ENCODE measurements at places on chromosomes 4 and X. TPM values are rescaled to one million over a fixed set of nuclear protein-coding genes. Genes with fewer than 3 reads are reported as not detected.

GRCh38 chr4:62004881-62005280 is 804.8 kb downstream of the ADGRL3 start:
- DNase-seq, result no peak

- no peak for DNase-seq
These were observed 24.2 kb downstream of the ATP5ME start for GRCh38 chr4:649751-650310.

The RPGR gene
- 15.1 TPM for total RNA-seq

The AKAP4 gene
- not detected for total RNA-seq

DNA sequence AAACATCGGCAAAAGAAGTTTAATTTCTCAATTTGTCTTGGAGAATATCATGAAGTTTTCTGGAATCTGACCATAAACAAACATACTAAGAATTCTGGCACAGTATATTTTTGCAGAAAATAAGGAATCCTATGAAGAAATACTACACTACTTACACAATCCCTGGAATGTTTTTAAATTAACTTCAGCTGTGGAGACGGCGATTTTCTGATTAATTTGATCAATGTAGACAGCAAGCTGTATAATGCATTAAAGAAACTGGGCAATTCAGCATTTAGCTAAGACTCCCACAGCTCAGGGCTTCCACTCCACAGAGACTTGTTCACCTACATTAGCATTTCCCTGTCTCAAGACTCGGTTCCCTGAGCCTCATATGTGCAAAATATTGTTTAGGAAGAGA is 12.2 kb downstream of the EGFL6 start:
- no peak for DNase-seq

DNA sequence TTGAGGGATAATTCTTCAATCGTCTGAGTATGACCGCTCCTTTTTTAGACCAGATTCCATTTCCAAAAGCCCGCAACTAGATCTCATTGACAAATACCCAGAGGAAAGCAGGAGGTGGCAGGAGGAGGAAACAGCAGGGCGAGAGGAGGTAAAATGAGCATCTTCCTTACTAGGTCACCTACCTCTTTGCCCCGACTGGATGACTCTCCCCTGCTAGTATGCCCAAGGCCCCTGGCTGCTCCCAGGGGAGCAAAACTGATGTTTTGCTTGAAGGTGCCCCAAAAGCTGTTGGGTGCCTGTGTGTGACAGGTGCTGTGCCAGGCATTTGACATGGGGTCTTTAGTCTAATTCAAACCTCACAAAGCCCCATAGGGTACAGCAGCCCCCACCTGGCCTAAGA is 48.9 kb downstream of the C4orf50 start:
- DNase-seq, result no peak

DNA sequence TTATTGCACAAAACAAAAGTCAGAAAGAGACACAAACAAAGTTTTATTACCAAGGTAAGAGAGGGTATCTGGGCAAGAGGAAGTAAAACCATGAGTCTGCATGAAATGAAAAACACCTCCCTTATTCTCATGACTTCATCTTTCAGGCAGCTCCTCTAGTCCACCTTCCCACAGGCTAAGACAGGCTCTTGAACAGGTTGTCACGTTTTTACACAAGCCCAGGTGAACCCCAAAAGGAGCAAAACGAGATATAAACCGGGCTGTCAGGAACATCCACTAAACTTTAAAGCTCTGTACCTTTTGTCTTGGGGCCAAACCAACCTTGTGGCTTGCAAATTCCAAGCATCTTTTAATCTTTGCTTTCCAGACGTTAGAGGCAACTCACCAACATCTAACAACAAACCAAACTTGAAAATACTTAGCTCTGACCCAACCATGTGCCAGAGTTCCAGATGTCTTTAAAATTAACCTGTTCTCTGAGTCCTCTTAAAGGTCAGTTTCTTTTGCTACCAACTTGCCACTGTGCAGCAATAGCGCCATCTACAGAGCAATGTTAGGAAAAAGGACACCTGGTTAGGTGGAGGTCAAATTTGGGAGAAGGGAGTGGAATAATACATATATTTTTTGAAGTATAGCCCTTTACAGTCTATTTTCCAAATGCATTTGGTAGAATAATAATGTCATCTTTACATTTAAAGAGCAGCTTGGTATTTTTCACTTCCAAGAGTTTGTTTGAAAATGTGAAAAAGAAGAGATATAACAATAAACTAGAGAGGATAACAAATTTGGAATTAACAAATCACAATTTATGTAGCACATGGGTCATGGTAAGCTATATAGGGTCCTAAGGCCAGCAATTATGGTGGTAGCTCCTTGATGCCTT is 73.1 kb downstream of the QRFPR start:
- DNase-seq, result peak; percentile 73

The CACNA1F gene
- not detected for total RNA-seq

The PDE5A gene
- total RNA-seq, result 1.2 TPM

The SLIT2 gene
- total RNA-seq, result 70.6 TPM

The ATG4A gene
- 4.8 TPM for total RNA-seq

- no peak for DNase-seq
These were observed 220.7 kb downstream of the CAMK2D start for GRCh38 chr4:113540859-113541258.

DNA sequence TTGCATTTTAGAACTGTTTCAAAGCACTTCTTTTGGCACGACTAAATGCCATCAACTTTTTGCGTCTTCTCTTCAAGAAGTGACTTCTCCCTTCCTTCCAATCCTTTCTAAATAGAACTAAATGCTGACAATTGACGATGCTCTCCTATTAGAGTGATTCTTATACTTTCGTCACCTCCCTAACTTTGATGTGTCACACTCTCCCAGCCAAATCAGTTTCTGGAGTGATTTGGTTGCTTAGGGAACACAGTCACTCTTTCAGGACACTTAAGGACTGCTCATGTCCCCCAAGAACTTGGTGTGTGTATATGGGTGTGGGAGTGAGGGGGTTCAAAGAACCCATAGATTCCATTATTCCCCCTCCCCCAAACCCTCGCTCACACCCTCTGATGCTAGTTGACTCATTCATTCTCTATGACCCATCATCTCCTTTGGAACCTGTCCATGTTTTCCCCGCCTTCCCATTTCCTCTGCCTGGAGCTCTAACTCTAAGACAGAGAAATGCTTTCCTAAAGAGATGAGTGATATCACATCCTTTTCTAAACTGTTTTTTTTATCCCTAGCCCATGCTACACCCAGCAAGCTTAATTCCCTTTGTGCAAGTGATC is 26.8 kb upstream of the AREG start:
- DNase-seq, result peak; percentile 28

The PLAC1 gene
- 0.87 TPM for total RNA-seq

DNA sequence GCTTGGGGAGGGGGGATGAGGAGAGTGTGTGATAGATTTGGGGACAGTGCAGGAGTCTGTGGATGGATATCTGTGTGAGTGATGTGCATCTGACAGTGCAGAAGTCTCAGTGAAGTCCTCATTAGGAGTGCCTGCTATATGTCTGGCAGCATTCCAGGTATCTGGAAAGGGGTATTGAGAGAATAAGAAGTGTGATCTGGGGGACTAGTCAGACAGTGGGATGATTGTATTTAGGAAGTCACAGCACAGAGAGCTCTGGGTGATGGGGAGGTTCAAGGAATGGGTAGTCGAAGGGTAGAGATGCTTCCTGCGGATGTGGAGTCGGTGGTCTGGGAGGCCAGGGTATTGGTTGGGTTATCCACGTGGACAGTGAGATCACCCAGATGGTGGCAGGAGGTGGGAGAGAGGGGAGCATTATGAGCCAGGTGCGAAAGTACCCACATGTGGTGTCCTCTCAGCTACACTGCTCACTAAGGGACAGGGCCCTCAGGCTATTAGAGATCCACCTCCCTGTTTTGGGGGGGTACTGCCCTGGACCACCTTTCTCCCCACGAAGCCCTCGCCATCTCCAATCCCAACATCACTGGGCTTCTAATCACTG is 9.8 kb downstream of the MAGED2 start:
- no peak for DNase-seq

DNA sequence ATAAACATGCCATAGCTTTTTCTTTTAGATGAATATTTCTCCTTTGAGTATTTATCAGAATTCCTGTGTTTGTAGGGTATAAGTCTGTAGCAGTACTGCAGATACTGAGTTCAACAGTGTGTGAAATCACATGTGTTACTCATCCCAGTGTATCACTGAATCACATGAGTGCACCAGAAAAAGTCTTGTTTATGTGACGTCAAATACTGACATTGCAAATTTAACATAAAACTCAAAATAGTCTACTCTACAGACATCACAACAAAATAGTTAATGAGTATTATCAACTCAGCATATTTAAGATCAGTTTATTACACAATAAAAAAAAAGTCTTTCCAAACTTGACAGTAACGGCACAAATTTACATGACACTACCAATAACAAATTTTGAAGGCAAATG is 221.3 kb downstream of the DCTD start:
- DNase-seq, result no peak

- peak; percentile 66 for DNase-seq
These were observed 213.8 kb upstream of the FGF13 start for GRCh38 chrX:138925330-138925729.

The PLP1 gene
- not detected for total RNA-seq

DNA sequence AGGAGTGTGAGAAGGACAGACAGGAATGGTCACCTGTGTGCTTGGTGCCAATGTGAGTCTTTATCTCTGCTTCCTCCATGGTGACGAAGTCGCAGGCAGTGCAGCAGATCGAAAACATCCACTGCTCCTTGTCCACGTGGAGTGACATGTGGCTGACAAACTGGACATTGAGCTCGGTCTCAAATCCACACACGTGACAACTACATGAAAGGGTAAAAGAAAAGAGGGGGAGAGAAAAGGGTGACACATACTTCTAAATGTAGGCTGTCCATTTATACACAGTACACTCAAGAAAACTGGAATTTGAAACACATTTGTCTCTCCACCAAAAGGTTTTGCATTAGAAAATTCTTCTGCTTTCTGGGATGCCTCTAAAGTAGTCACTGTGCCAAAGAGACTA is 94.5 kb downstream of the C4orf51 start:
- no peak for DNase-seq

DNA sequence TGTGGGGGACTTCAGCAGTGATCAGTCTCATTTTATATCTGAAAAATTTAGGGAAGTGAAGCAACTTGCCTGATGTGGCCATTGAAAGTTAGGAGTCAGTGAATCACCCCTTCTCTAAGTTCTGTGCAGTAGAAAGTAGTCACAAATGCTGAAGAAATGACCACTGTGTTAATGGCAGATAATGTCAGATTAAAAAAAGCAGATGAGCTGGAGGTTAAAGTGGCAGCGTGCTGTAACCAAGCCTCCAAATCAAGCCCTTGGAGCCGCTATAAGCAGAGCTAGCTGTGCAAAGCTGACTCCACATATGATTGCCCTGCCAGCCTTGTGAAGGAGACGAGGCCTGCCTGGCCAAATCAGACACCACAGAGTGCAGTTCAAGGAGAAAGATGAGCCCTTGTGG is 39.2 kb upstream of the PDE5A start:
- no peak for DNase-seq

GRCh38 chrX:28625223-28625622 is 38.0 kb downstream of the IL1RAPL1 start:
- no peak for DNase-seq

- DNase-seq, result no peak
These were observed 174.4 kb upstream of the ATP6AP2 start for GRCh38 chrX:40406330-40406859.

DNA sequence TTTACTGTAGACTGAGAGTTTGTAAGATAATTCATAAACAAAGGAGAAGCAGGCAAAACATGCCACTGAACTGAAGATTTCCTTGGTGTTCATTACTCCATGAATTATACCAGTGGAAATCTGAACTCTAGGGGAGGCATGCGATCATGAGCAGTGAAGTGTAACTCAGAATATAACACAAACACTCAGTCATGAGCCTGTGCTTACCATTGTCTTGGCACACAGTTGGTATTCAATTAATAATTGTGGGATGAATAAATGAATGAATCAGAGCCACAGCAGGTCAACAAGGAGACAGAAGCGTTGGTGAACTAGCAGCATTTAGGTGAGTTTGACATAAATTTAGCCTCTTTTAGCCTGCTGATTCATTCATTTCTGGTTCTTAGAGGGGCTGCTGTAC is 263.5 kb upstream of the DKK2 start:
- no peak for DNase-seq

GRCh38 chr4:94595880-94596483 is 144.2 kb downstream of the PDLIM5 start:
- peak; percentile 61 for DNase-seq

GRCh38 chrX:2628751-2629315 is 62.3 kb upstream of the CD99 start:
- DNase-seq, result no peak

The VAMP7 gene
- 25.1 TPM for total RNA-seq

The CT45A8 gene
- not detected for total RNA-seq

All from A673 (cell line).